ENCODE measurements at places on chromosomes 1 and 21.

DNA sequence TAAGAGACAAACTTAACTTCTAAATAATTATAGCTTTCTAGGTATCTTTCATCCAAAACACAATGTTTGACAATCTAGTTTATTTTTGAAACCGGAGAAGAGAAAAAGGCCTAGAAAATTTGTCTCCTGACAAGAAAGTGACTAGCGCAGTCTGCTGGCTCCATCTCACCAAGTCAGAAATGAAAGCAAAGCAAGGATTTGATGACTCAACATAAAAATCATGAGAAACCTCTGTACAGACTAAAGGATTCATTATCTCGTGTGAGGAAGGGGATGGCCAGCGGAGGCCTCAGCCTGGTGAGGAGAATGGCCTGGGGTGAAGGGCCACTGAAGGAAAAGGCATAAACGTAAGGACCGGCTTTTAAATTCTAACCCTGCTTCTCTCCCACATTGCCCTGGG lies 20.0 kb upstream of the TSNAX start:
- peak; percentile 71 for DNase-seq

- DNase-seq, result peak; percentile 98
Observed at GRCh38 chr1:219744652-219745469, 132.0 kb upstream of the ZC3H11B start.

DNA sequence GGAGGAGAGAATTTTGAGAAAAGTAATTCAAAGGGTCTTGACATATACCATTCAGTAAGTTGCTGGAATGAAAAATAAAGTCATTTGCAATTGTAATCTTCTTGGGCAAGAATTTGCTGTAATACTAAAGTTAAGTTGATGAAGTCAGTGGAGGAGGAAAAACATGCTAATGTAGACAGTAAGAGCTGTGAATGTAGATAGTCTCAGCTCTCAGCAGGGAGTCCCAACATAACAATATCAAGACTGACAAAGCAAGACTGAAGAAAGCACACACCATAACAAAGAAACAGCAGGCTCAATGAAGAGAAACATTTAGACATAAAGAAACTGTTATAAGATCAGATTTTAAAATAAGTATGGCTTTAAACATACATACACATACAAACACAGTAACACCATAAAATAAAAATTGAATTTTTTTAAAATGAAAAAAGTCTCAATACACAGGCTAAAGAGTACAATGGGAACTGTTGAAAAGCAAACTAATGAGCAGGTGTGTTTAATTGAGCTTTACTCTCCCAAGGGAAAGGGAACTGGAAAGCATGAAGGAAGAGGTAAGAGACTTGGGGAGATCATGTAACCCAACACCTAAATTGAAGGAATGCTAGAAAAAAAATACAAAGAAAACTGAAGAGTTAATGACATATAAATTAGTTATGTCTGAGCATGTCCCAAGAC lies 336.3 kb upstream of the NCAM2 start:
- no peak for DNase-seq

- DNase-seq, result peak; percentile 46
Observed at GRCh38 chr1:25702101-25702775, 85.6 kb downstream of the MAN1C1 start.

GRCh38 chr1:90821788-90822359 lies 104.8 kb upstream of the BARHL2 start:
- no peak for DNase-seq

DNA sequence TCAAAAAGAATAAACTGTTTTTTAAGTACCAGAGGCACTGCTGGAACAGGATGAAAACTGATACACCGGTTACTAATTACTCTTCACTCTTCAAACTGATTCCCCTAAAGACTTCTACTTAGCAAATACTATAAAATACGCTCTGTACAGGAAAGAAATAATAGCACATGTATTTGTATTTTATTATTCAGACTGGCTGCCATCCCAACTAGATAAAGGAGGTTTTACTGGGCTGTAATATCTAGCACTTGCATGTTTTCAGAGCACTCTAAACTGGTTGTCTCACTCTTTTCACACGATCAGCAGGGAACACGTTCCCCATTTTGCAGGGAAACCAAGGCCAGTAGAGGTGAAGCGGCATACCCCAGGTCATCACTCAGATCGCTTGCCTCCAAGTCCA lies 9.2 kb downstream of the SMIM12 start:
- no peak for DNase-seq

- no peak for DNase-seq
Observed at GRCh38 chr1:221527302-221527701, 214.6 kb downstream of the DUSP10 start.

DNA sequence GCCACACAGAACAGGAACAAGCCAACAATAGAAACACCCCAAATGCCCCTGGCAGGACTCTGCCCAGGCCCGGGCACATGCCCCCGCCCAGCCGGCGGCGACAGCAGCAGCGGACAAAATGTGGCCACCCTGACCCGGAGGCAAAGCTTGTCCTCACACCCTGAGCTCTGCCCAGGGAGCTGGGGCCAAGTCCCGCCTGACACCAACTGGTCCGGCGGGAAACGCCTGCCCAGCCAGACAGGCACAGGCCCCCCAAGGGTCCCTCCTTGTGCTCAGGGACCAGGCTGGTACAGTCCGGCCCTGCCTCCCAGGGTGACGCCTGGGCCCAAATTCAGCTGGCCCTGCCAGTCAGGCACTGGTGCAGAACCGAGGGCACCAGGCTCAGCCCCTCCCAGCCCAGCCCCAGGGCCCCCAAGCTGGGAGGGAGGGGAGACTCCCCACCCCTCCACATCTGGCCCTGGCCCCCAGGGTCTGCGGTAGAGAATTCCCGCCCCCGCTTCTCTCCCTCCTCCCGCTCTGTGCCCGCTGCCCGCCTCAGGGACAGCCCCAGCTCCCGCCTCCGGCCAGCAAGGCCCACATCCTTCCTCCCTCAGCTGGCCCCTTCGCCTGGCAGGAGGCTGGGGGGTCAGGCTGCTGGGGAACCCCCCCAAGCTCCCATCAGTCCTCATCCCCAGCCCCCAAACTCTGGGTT lies 2.0 kb downstream of the AHDC1 start:
- no peak for DNase-seq

DNA sequence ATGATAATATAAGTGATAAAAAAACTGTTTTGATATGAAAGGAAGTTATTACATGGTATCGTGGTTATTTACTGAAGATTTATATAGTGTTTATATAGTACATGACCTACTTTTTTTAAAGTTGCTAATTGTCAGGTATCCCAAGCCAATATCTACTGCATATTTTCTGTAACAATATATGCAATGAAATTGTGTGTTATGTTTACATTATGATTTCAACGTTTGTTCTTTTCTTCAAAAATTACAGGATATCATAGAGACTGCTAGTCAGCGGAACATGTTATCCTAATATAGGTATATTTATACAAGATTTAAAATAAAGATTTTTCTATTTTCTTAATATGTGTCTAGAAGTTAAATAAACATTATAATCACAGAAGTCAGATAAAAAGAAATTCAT lies 167.5 kb upstream of the DPYD start:
- DNase-seq, result no peak

DNA sequence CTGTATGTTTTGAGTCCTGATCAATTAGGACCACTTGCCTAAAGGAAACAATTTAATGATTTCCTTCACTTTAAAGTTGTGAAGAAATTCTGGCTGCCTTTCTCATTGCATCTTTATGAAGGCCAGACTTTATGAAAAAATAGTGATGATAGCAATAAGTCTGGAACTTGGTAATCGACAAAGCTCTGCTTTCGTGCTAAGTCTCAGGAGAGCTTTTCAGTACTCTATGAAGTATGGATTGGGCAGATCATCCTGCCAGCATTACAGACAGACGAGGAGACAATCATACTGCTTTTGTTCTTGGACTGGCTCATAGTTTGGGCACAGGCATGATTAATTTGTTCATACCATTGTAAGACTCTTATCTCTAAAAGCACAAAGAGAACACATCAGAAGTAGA lies 45.5 kb upstream of the KCNJ15 start:
- no peak for DNase-seq

DNA sequence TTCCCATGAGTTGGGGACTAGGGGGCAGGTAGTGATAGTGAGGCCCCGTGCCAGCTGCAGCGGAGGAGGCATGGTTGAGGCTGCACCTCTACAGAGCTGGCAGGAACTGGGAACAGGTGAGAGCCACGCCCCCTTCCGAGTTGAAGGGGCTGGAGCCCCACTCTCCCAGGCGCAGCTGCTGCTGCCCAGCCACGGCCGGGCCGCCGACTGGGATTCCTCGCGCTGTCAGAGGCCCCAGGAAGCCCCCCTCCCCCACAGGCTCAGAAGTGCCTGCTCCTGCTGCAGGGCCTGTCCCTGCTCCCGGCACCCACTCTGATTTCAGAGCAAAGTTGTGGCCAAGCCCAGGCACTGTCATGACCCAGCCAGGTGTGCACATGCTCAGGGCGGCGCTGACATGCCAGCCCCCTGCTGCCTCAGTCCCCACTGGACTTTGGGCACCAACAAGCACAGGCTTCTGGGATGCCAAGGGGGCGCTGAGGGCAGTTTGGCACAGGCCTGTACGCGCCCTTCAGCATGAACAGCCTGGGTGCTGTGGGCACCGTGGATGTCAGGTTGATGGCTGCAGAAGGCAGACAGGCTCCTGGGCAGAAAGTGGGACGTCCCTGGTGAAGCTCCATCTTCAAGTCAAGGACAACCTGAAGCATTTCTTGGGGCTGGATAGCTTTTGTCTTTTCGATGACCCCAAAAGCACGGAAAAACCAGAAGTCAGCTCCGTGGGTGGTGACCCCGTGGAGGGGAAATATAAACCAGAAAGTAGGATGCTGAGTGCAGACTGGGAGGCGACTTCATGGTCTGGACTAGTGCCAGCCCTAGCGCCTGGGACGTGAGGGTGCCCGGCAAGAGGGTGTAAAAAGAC lies 121.5 kb downstream of the SIM2 start:
- DNase-seq, result no peak

- peak; percentile 15 for DNase-seq
Observed at GRCh38 chr1:1298861-1299685, 8.7 kb downstream of the ACAP3 start.

DNA sequence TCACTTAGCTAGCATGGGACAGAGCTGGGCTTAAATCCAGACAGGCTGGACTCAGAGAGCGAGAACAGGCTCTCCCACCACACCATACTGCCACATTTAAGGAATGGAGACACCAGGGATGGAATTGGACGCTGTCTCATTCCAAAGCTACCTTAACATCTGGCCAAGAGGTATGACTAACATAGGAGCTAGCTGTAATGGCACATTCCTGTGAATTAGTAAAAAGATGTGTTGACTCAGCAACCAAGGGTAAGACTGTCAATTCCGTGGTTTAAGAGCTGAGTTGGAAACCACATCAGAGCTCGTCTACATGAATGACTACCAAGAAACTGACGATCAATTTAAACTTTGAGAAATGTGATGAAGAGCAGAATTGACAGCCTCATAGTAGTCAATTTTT lies 8.3 kb upstream of the TNFRSF9 start:
- DNase-seq, result peak; percentile 72

DNA sequence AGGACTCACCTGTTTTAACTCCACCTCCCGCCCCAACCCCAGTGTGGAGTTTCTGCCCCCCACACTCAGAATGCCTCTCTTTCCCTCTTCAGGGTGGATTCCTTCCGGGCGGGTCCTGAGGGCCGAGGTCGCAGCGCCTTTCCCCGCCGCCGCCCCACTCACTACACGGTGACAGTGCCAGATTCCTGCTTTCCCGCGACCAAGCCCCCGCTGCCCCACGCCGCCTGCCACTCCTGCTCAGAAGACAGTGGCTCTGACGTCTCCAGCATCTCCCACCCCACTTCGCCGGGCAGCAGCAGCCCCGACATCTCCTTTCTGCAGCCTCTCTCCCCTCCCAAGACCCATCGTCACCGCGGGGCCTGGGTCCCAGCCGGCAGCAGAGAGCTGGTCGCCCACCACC lies 16.7 kb downstream of the INAVA start:
- no peak for DNase-seq

DNA sequence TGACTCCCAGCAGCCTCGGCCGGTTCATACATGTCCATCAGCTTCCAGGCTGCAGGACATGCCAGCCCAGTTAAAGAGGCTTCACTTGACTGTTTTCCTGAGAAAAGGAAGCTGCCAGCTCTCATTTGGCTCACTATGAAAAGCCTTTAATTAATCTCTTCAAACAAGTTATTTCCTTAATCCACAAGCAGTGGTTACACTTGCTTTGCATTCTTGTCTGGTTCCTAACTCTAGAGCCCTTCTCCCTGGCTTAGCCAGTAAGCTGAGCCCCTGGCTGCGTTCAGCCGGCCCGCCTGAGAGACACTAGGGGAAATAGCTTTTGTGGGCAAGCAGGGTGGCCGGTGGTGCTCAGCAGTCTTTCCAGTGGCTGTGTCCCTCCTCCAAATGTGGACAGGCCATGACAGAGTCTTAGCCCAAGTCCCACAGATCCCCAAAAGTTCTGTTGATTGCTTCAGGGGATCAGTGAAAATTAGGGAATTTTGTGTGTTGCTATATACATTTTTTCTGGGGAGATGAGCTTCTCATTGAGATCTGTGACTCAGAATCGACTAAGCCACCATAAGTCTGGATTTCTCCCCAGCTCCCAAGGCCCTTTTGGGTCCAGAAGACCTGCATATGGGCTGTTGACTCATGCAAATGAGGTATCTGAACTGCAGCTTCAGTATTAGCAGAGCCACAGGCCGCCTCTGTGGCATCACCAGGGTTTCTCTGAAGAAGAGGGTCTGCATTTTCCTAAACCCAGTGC lies 10.1 kb downstream of the ATF3 start:
- DNase-seq, result no peak
